ENCODE measurements at places on chromosomes 4 and X.

GRCh38 chr4:38273407-38273806 lies 313.2 kb downstream of the PTTG2 start:
- DNase-seq, result no peak

- DNase-seq, result no peak
These were observed 9.1 kb upstream of the ZNF732 start for GRCh38 chr4:314296-314903.

DNA sequence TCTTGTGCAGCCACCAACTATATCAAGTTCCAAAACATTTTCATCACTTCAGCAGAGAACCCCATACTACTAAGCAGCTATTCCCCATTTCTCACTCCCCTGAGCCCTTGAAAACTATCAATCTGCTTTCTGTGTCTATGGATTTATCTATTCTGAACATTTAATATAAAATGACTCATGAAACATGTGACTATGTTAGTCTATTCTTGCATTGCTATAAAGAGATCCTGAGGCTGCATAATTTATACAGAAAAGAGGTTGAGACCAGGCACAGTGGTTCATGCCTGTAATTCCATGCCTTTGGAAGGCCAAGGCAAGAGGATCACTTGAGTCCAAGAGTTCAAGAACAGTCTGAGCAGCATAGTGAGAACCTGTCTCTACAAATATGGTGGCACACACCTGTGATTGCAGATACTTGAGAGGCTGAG lies 10.6 kb upstream of the C1QTNF7 start:
- DNase-seq, result no peak

- no peak for DNase-seq
These were observed 63.8 kb upstream of the TAPT1 start for GRCh38 chr4:16289897-16290554.

DNA sequence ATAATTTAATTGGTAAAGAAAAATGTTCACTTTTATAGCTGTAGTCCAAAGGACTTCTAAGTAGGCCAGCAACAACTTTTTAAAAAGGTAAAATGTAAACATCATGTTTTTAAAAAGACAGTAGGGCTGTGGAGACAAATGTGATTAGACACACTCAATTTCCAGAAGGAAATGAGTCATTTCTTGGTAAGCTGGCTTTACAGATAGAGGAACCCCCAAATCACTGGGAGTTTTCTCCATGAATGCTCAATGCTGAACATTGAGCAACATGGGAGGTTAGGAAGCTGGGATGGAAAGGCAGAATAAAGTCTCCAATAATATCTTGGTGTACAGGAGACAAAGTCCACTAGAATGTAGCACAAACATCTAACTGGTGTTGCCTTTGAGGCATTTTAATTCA lies 121.3 kb downstream of the NWD2 start:
- no peak for DNase-seq

- no peak for DNase-seq
These were observed 27.4 kb downstream of the HOPX start for GRCh38 chr4:56653461-56654237.

- DNase-seq, result no peak
These were observed 3.2 kb upstream of the CCKAR start for GRCh38 chr4:26493461-26493860.

GRCh38 chr4:101418466-101418865 lies 71.1 kb upstream of the PPP3CA start:
- DNase-seq, result no peak

GRCh38 chr4:144338148-144338547 lies 197.6 kb upstream of the GYPA start:
- no peak for DNase-seq

GRCh38 chr4:68342134-68342533 lies 7.8 kb downstream of the YTHDC1 start:
- DNase-seq, result no peak

DNA sequence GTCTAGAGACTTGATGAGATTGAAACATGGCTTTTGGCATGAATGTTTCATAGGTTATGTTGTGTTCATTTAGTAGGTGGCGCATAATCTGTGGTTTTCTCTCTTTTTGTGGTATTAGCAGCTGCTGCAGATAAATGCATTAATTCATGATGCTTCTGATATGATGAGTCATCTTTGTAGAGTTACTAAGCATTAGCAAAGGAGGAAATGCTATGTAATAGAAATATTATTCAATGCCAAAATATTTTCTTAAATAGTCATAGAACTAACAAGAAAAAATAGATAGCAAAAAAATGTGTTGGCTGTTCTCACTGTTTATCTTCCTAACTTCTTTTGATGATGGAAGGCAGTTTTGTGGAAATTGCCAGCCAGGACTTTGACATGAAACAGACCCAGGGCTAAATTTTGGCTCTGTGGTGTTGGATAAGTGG lies 3.6 kb downstream of the ZXDB start:
- no peak for DNase-seq

DNA sequence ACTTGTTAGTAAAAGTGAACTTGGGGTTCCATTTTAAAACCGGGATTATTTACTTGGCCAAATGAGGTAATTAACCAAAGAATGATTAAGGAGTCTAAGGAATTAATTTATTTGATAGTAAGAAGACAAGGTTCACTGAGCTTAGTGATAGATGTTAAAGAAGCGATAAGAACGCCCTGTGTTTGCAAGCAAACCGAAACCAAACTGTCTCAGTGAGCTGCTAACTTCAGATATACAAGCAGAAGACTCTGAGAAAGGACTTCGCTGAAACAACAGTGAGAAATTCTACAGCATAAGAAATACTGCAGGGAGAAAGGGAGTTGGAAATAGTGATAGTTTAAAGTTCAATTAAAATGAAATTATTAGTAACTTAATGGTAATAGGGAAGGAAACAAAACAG lies 37.6 kb upstream of the SHISA3 start:
- no peak for DNase-seq

DNA sequence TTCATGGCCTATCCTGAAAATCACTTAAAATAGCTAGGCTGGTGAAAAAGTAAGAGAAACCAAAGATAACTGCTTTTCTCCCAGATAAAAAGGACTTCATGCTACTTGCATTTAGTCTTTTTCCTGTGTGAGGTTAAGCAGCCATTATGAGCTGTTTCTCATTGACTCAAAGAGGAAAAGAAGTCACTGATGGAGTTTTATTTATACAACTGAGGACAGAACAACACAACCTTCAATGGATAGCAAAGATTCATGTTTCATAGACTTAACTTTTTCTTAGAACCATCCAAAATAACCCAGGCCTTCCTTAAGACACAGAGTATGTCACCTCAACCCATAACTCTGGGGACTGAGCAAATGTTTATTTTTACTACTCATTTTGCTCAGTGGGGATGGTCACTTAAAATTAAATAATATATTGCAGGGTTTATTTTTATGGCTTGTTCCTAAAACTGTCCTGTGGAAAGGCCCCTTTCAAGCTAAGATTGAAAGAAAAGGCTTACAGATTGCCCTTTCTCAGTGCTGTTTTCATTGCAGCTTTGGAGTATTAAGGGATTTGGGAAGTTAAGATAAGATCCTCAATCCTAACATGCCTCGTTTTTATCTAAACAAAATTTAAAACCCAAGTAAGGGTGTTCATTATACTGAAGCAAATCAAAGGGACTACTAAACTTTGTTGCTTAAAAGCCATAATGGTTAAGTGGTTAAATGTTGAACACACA lies 252.6 kb upstream of the MAD2L1 start:
- no peak for DNase-seq

DNA sequence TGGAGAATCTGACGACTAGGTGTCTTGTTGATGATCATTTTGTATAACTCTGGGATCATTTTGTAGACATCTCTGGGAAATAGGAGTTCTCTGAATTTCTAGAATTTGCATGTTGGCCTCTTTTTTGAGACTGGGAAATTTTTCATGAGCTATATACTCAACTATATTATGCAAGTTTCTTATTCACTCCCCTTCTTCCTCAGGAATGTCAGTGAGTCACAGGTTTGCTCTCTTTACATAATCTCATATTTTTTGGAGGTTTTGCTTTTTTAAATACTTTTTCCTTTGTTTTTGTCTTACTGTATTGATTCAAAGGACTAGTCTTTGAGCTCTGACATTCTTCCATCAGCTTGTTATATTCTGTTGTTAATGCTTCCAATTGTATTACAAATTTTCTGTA lies 1324.2 kb downstream of the TECRL start:
- DNase-seq, result no peak

DNA sequence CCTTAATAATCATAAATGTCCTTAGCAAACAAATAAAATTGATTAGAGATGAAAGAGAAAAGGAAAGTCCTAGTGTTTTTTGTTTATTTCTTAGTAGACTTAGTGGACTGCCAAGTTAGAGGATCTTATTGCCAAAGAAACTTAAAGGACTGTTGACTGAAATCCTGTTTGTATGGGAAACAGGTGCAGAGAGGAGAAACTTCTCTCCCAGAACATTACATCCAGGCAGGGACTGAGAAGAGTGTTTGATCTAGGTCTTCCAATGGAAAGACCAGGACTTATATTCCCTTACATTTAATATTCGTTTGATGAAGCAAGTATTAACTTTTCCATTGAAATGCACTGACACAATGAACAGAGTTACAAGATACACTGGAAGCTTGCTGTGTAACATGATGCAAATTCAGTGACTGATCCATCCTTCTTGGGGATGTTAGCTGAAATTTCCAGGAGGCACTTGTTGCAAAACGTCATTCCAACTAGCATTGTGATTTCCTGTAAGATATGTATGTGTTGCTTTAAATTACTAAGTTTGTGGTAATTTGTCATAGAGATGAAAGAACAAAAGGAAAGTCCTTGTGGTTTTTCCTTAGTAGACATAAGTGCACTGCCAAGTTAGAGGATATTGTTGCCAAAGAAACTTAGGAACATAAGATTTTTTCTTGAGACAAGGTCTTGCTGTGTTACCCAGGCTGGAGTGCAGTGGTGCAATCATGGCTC lies 505.6 kb downstream of the STIM2 start:
- no peak for DNase-seq

DNA sequence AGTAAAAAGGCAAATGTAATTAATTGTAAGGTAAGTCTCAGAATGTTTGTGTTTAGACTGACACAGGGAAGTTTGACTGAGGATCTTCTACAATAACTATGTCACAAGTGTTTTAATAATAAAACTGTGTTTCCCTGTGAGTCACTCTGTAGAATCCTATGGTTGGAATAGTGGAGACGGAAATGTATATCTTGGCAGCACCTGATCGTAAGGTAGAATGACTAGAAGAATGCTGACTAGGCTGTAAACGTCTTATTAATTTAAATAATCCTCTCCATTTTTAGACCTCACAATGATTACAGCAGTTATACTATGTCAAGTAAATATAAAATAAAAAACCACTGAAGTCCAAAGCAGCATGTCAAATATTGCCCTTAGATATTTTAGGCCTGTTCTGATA lies 266.0 kb downstream of the CCSER1 start:
- DNase-seq, result no peak

GRCh38 chr4:80788798-80789197 lies 241.7 kb upstream of the BMP3 start:
- DNase-seq, result no peak

DNA sequence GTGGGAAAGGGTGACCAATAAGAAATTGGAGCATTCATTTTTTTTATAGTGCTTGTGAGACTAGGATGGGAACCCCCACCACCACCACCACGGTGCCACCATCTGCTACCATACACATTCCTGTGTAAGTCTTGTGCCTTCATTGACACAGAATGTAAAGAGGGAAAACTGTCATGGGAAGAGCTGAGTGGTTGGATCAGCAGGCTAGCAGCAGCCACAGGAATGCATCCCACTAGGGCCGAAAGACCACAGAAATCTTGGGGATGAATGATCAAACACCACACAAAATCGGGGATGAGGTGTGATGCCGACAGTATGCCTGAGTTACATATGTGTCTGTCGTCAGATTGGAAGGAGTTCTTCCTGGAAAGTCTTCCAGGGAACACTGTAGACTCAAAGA lies 69.2 kb downstream of the SRPX start:
- DNase-seq, result no peak

DNA sequence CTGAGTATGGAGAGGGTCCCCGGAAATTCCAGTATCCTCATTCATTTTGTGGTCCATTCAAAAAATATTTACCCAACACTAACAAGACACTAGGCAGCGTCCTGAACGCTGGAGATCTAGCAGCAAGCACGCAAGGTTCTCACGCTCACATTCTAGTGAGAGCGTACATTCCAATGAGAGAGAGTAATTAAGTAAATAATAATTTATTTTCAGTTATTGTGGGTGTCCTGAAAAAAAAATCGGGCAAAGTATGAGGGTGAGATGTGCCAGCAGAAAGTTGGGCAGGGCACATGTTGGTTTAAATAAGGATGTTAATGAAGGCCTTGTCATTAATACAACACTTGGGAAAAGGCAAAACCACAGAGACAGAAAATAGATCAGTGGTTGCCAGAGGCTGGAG lies 4.0 kb upstream of the TMEM156 start:
- DNase-seq, result no peak

- DNase-seq, result no peak
These were observed 38.1 kb upstream of the PDE5A start for GRCh38 chr4:119666653-119667091.

DNA sequence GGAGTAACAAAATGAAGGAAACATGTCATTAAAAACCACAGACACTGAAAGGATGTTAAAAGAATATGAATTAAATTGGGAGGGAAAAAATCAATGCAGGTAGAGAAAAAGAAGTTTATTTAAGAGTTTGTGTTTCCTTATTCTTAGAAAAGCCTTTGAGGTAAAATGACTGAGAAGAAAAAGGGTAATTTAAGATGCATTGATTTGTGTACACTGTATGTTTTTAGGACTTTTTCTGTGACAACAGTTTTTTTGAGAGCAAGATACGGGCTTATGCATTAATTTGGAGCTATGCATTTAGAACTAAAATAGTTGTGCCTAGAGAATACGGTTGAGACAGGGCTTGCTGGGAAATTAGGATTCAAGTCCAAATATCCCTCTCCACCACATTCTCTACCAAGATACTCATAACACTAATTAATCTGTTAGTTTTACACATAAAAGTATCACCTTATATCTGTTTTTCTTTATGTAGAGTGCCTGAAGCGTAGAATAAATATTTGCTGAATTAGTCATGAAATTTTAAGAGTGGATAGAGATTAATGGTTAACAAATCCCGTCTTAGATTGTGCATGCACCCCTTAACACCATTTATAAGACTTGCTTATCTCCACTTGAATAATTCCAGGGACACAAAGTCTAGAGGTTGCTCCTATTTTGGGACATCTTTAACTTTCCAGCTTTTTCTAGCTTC lies 232.5 kb downstream of the PCDH7 start:
- no peak for DNase-seq

DNA sequence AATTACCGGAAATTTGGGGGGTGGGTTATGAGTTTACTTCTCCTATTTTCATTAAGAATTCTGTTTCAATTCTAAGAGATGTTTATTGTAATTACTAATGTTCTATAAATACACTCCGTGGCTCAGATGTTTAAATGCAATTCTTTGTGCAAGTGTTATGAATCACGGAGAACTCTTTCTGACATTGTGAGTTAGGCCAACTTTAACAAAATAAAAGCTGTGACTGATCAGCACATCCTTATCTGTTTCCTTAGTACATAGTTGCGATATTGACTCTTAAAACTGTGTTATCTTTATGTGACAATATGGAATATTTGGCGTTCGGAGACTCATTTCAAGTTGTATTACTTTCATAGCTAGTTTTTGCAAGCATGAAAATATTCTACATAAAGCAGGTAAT lies 902 bp downstream of the KLHL4 start:
- no peak for DNase-seq
